Foreskin fibroblast (primary cell): ENCODE measurements at places on chromosomes 2 and 18.

GRCh38 chr18:58529714-58530354 is 99.1 kb downstream of the ALPK2 start:
- DNase-seq, result peak; percentile 35

- DNase-seq, result no peak
Measured at GRCh38 chr2:47676261-47676926, 106.6 kb upstream of the MSH6 start.

- no peak for DNase-seq
Measured at GRCh38 chr18:22098563-22098989, 70.8 kb upstream of the GATA6 start.

GRCh38 chr2:32720771-32721170 is 92.9 kb downstream of the TTC27 start:
- DNase-seq, result no peak
